Camera-type eye (tissue), 1 donor: ENCODE measurements at places on chromosomes 12 and 14. TPM values are rescaled to one million over a fixed set of nuclear protein-coding genes. Genes with fewer than 3 reads are reported as not detected.

The KRT71 gene
- 0.77 TPM for total RNA-seq

The AKAP5 gene
- total RNA-seq, result 3.8 TPM

The CCDC198 gene
- not detected for total RNA-seq

The CDKN3 gene
- total RNA-seq, result 12.8 TPM

The FCF1 gene
- total RNA-seq, result 39.0 TPM

The PTGER2 gene
- total RNA-seq, result 7.5 TPM

The APOLD1 gene
- 44.7 TPM for total RNA-seq

The PRICKLE1 gene
- 21.8 TPM for total RNA-seq

The ATL1 gene
- total RNA-seq, result 34.6 TPM

The IL26 gene
- total RNA-seq, result not detected

The GALC gene
- 53.4 TPM for total RNA-seq

The CLEC4C gene
- not detected for total RNA-seq

The TAS2R31 gene
- total RNA-seq, result 30.5 TPM

The ACOT6 gene
- total RNA-seq, result not detected

The AHNAK2 gene
- total RNA-seq, result 20.0 TPM

The CCDC38 gene
- total RNA-seq, result 0.27 TPM

The CLEC14A gene
- total RNA-seq, result 27.9 TPM

The TMEM263 gene
- total RNA-seq, result 92.7 TPM

The EFS gene
- 33.1 TPM for total RNA-seq
